ENCODE measurements at places on chromosomes 5 and 9.
A peak's percentile ranks its signal among the peaks of the same experiment; 100 is the strongest.

GRCh38 chr5:130652176-130652575 lies 512.9 kb downstream of the HINT1 start:
- no peak for DNase-seq

GRCh38 chr5:4563400-4563799 lies 576.7 kb upstream of the ADAMTS16 start:
- no peak for DNase-seq

GRCh38 chr9:128550770-128551656 lies 1.4 kb upstream of the SPTAN1 start:
- DNase-seq, result no peak

- DNase-seq, result peak; percentile 59
These were observed 50.5 kb upstream of the EXOC3 start for GRCh38 chr5:392431-392988.

DNA sequence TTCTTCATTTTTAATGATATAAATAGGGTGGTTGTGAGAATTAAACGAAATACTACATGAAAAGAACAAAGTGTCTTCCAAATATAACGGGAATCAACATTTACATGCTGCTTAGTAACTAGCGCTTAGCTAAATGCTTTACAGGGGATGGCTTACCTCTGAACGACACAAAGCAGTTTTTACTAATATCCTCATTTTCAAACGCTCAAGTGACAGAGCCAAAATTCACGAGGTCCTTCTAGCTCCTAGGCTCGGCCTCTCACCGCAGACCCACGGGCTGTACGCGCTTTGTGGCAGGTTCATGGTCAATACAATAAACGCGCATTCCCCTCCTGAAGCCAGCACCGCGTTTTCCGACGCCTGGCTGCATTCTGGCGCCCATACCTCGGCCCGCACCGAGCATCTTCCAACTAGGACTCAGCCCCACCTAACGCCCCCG lies 442 bp downstream of the ZNF510 start:
- no peak for DNase-seq

DNA sequence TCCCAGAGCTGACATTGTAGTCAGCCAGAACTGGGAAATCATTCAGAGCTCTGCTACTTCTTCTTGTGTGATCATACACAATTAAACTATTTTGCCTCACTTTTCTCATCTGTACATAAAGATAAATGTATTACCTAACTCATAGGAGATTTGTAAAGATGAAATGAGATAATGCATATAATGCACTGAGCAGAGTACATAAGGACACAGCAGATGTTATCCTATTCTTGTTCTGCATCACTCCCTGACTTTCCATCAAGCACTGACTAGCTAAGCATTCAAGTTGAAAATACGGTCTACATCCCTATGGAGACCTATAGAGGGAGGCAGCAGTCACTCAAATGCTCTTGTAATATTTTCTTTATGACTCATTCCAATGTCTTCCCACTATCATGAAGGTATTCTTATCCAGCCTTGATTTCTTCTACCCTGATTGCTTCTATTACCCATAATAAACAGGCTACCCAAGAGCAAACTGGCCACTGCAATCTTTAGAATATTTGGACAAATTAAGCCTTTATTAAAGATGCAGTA lies 16.3 kb upstream of the PRR16 start:
- DNase-seq, result no peak

DNA sequence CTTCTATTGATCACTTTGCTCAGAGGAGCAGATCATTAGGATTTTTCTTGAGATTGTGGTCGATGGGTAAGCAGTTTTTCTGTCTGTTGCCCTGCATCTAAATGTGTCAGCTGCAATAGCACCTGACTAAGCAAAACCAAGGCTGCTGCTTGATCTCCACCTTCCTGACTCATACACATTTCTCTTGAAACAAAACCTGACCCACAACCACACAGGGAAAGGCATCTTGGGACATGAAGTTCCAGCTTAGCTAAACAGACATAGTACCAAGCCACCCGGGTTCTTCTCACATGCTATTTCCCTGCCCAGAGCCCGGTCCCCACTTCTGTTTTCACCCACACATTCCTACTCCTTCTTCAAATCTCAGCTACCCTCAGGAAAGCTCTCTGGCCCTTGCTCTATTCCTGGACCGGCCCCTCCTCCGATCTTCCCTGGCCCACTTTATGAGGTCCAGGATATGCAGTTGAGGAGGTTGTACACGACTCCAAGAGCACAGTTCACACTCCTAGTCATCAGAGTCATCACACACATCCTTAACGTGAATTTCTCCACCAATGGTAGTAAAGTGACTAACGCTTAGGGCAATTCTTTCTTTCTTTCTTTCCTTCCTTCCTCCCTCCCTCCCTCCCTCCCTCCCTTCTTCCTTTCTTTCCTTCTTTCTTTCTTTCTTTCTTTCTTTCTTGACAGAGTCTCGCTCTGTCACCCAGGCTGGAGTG lies 16.0 kb upstream of the ZBTB43 start:
- no peak for DNase-seq

DNA sequence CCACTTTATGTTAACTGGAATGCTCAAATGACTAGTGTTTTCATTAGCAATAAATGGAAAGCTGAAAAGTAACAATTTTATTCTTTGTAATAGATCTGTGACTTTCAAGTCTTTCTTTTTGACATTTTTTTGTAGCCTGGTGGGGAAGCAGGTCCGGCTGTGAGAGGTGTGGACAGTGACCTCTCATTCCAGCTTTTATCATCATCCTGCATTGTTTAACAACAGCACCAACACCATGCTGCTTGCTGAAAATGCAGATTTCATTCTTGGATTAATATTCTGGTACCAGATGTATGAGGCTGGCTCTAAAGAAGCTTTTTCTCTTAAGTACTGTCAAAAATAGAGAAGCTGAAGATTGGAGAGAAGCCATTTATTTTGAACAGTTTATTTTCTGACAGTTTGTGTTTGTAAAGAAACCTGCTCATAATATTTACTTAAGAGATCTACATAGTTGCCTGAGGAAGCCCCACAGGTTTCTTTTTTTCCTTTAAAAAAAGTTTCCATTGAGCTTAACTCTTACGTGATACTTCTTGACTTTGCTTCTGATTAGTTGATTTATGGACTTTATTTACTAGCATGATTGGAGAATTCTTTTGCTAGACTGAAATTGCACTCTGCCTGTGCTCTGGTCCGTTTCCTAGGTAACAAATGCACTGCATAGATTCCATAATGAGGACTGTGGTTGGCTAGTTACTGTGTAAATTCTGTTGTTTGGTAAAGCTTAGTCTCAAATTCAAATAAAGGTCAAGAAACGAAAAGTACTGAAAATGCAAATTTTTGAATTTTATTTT lies 3.4 kb downstream of the KIAA1958 start:
- no peak for DNase-seq

GRCh38 chr5:18807256-18808149 lies 1173.2 kb downstream of the TAF11L14 start:
- no peak for DNase-seq

DNA sequence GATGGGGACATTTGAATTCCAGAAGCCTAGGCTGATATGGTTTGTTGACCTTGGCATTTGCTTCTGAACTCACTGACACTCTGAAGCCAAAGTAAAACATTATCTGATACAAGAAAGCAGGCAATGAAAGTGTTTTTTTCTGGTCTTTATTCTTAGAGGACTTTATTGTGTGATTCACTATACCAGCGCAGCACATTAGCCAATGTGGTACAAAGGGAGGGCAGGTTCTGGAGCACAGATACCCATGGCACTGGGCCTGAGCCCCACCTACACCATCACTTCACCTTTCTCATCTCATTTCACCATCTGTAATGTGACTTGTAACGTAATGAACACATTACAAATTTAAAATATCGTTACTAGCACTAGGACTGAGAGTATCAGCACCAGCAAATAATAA lies 89.7 kb upstream of the ZNF366 start:
- DNase-seq, result no peak

Data from stimulated activated CD4-positive, alpha-beta T cell treated with anti-CD3 and anti-CD28 coated beads, Interleukin-1b, Interleukin-23, amount 100 ng/mL, for 1 hour (primary cell).